ENCODE measurements at places on chromosomes 4 and X. TPM values are rescaled to one million over a fixed set of nuclear protein-coding genes. Genes with fewer than 3 reads are reported as not detected.

The PLK4 gene
- 83.9 TPM for total RNA-seq

The SCOC gene
- total RNA-seq, result 170 TPM

The CTAG2 gene
- total RNA-seq, result not detected

The IL1RAPL1 gene
- total RNA-seq, result 10.7 TPM

The SLC38A5 gene
- 2.3 TPM for total RNA-seq

GRCh38 chr4:95361696-95361965 is 187.1 kb downstream of the UNC5C start:
- DNase-seq, result no peak

DNA sequence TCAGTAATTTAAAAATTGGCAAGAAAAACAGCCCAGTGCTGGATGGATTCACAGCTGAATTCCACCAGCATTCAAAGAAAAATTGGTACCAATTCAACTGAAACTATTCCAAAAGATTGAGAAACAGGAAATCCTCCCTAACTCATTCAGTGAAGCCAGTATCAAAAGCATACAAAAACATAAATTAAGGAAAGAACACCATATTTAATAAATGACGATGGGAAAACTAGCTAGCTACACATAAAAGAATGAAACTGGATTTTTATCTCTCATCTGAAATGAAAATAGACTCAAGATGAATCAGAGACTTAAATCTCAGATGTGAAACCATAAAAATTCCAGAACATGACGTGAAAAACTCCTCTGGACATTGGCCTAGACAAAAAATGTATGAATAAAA is 516.8 kb upstream of the SPANXN1 start:
- no peak for DNase-seq

- no peak for DNase-seq
These were observed 26.4 kb downstream of the NAT8L start for GRCh38 chr4:2085496-2085901.

DNA sequence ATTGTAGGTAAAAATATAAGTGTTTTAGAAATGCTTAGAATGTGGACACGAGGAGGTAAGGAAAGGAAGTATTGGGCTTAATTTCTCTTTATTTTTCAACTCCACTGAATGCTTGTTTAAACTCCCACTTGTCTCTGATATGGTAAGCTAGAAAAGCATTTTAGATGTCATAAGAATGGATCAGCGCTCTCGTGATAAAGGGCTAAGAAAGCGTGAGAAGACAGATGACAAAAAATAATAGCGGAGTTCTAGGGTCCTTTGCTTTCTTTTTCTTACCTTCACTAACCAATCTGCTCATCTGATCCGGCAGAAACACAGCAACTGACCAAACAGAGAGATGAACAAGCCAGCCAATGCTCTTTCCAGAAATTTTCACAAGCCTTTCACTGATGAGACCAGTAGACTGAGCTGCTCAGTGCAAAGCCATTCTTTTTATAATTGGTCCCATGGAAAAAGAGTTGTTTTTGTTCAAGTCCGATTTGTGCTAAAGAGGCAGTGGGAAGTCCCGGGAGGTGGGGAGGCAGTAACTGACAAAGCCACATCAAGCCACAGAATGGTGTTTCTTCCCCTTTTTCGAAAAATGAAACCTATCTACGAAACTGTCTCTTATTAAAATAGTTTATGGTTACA is at the start of gene TASL:
Gene TASL (minus strand): TSS at position 405 of the 630 bp plus-strand sequence. CDS start 17,411 bp downstream, outside the sequence.
- DNase-seq, result no peak

- no peak for DNase-seq
These were observed 31.8 kb downstream of the CPLX1 start for GRCh38 chr4:793941-794621.

DNA sequence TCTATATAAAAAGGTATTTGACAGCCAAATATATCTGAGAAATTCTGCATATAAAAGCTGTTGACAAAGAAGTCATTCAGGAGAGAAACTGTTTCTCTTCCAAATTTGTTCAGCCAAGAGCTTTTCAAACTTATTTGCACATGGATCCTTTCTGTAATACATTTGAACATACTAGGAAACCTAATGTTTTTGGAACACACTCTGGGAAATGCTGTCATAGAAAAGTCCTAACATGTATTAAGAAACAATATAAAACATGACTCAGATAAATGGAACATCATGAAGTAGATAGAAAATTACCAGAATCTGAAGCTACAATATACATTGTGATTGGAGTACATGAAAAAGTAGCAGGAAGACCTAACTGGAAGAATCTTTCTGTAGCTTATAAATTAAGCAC is 781.5 kb upstream of the EPHA5 start:
- DNase-seq, result no peak

GRCh38 chrX:30957753-30958152 is 68.7 kb upstream of the TAB3 start:
- DNase-seq, result no peak

- DNase-seq, result no peak
These were observed 78.4 kb downstream of the CCNG2 start for GRCh38 chr4:77235289-77235854.

DNA sequence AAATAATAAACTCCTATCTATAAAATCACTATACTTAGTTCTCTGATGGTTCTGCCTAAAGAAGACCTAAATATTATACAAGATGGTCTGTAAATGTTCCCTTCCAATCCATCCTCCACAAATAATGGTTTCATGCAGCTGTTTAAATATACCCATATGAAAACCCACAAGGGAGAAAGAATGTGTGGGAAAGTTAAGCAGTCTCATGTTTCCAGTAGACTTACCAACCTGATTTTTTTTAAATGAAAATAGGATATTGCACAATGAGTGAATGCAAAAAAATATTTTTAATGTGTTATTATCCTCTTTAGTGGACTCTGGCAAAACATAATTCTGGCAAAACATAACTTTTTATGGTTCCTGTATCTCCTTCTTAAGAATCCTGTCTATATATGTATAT is 23.3 kb downstream of the CAMK2D start:
- DNase-seq, result no peak

GRCh38 chr4:163251204-163251603 is 81.2 kb downstream of the NPY1R start:
- peak; percentile 43 for DNase-seq

DNA sequence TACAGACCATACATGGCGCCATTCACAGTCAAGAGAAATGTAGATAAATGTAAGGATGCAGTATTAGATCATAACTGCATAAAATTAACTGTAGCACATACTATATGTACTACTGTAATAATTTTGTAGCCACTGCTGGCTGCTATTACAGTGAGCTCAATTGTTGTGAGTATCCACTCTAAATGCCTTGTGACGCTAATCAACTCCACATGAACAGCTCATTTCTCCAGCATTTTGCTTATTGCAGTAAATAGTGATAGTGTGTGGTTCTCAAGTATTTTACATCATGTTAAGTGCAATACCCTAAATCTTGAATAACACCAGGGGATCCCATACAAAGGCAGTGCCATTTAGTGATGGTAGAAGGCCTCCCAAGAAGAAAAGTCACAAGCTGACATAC is 21.2 kb downstream of the FGFBP1 start:
- no peak for DNase-seq

GRCh38 chr4:143356493-143356892 is 19.8 kb downstream of the GAB1 start:
- no peak for DNase-seq

- no peak for DNase-seq
These were observed 16.6 kb upstream of the ZNF718 start for GRCh38 chr4:107444-108429.

Measured in neural progenitor cell (in vitro differentiated cells).